Right hindlimb (tissue), 1 donor: ENCODE measurements at places on chromosomes 5 and 9.

GRCh38 chr9:134363450-134363849, 37.2 kb downstream of the RXRA start:
- DNase-seq, result no peak

DNA sequence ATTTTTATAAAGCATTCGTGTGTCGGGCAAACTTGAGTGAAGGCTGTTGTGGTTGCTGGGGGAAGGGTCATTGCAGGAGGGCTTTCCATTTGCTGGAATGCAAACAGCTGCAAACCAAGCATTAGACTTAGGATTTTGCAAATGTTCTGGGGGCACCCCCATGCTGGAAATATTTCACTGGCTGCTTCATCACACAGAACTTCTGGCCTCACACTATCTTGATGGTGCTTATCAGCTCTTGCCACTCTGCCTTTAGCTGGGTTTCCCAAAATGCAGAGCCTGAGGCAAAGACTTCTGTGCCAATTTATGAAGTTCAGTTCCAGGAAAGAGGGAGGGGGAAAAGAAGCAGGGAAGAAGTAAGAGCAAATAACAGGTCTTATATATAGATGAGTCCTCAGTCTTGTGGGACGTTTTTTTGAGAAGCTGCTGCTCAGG, 8.6 kb upstream of the COL15A1 start:
- peak; percentile 53 for DNase-seq

DNA sequence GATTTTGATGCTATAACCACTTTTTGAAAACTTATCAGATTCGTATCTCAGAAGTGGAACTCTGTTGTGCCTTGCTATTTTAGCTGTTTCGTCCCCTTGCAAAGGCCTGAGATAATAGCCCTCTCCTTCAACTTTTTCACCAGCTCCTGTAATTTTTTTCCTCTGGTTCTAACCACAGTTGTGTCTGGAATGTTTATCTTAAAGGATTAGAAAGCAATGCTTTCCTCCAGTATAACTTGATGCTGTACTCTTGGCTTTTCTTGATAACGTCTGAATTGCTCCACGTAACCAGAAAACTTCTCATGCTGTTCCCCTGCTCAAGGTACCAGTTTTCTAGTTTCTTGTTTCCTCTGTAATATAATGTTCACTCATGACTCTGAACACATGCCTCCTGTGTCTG, 209.4 kb downstream of the DTWD2 start:
- DNase-seq, result no peak

DNA sequence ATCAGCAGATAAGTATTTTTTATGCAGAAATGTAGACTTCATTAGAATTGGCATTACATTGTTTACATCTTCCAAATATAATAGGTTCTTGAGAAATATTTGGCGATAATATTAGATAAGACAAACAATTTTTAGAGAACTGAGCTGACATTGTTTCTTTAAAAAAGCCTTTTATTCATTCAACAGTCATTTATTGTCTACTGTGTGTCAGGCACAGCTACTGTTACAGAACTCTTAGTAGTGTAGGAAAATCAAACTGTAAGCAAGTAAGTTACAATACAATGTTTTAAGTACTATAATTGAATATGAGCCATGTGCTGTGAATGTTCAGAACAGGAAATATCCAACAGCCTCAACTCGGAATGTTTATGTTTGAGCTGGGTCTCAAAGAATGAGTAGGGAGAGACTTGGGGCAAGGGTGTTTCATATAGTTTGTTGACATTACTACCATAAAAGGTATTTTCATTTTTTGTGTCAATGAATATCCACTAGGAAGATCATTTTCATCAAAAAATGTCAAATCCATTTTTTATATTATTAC, 114.0 kb downstream of the CDC42SE2 start:
- DNase-seq, result no peak

GRCh38 chr9:82535432-82535998, 527.4 kb downstream of the RASEF start:
- no peak for DNase-seq

- peak; percentile 59 for DNase-seq
Observed at GRCh38 chr9:130692321-130692720, 1.3 kb upstream of the EXOSC2 start.

GRCh38 chr9:17795744-17796143, 216.9 kb downstream of the SH3GL2 start:
- DNase-seq, result peak; percentile 74

- no peak for DNase-seq
Observed at GRCh38 chr9:75000835-75001234, 27.3 kb downstream of the CARNMT1 start.

DNA sequence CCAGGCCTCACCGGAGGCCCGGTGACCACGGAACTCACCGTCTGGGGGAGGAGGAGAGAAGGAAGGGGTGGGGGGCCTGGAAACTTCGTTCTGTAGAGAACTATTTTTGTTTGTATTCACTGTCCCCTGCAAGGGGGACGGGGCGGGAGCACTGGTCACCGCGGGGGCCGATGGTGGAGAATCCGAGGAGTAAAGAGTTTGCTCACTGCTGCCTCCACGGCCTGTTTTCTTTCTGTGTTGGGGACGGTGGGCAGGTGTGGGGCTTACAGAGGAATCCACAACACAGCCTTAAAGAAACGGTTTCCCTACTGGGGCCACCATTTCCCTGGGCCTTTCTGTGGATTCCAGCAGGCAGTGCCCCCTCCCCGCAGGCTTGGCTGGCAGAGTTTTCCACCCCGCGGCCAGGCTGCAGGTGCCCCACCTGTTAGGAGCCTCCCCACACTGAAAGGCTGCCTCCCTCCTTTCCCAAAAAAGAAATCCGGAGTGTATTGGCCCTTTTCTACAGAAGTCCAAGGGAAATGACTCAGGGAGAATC, 80.8 kb downstream of the NTNG2 start:
- DNase-seq, result no peak

GRCh38 chr9:115781070-115781736, 372.4 kb upstream of the PAPPA start:
- DNase-seq, result no peak

GRCh38 chr5:128254789-128255188, 171.2 kb downstream of the SLC12A2 start:
- DNase-seq, result no peak

GRCh38 chr5:78591138-78591612, 57.4 kb downstream of the LHFPL2 start:
- DNase-seq, result no peak

GRCh38 chr5:88761269-88761850, 121.6 kb downstream of the MEF2C start:
- DNase-seq, result no peak

DNA sequence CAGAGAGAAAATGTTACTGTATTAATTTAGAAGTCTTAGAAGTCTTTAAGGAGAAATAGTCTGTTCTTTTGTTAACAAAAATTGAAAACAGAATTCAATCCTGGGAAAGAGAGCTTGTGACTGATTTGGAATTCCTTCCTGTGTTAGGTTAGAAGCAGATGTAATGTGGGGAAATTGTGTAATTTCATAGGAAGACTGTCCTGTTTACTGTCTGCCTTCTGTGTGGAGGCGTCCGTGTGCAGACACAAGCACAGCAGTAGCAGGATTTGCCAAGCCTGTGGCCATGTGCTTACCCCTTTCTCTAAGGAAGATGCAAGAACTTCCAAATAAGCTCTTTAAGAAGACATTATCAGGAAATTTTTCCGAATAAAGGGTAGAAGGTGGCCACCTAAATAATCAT, 36.7 kb upstream of the F2R start:
- no peak for DNase-seq

DNA sequence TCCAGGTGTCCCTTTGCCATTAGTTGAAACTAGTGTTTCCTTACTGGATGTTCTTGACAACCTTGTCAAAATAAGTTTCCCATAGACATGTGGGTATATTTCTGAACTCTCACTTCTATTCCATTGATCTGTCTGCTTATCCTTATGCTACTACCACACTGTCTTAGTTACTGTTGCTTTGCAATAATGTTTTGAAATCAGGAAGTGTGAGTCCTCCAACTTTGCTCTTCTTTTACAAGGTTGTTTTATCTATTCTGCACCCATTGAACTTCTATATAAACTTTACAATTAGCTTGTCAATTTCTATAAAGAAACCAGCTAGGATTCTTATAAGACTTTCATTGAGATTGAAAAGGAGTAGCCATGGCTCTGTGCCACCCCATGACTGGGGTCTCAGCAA, 24.3 kb downstream of the CD14 start:
- DNase-seq, result no peak

GRCh38 chr5:135847976-135848375, 13.5 kb downstream of the SLC25A48 start:
- no peak for DNase-seq

DNA sequence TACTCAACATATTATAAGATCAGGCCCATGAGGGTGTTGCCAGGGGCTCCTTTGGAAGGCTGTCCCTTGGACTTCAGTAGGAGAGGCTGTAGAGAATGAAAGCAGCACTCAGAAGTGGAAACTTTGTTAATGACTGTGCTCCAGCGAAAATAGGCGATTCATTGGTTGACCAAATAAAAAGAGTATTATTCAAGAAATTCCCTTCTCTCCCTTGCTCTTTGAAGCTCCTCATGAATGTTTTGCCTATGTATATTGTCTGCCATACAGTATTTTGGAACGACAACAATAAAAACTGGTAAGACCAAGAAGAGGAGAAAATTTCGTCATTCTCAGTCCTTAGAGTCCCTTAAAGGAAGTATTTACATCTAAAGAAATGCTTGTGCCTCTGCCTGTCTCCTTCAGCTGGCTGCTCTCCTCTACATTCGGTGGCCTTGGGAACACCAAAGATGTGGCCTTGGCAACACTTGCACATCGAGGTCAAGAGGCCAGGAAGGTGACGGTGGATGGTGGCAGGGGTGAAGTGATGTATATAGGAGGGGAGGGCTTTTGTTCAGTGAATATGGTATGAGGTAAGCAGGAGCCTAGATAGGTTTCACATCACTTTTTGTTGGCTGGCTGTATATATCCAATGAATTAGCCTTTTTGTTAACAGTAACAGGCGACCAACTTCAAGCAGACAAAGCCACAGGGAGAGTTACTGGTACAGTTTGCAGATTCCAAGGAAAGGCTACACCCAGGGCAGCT, 95.0 kb upstream of the ACTBL2 start:
- no peak for DNase-seq

DNA sequence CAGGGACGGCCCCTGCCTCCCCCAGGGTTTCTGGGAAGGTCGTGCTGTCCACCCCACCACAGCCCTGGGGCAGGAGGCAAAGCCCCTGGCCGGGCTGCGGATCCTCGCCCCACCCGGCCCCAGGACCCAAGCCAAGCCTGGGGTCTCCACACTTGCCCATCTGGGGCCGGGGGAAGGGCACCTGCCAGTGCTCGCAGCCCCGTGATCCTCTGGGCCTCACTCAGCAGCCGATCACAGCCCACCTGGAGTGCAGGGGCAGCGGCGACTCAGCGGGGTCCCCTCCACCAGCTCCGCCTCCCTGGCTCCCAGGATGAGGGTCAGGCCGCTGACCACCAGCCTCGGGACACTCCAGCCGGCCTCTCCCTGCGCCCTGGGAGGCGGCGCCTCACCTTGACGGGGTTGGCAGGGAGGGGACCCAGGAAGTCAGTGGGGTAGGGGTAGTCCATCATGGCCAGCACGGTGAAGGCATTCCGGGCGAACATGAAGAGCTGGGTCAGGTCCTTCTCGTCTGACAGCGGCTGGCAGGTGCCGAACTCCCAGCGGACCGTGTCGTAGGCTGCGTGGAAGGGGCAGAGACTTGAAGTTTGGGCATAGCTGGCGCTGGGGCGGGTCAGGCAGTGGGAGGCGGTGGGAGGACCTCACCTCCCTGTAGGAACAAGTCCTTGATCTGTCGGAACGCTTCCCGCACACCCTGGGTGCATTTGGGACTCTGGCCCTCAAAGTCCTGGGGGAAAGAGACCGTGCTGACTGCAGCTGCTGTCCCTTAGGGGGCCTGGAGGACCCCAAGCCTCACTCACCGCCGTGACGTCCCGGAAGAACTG, 1.8 kb downstream of the DPP7 start:
- DNase-seq, result no peak

DNA sequence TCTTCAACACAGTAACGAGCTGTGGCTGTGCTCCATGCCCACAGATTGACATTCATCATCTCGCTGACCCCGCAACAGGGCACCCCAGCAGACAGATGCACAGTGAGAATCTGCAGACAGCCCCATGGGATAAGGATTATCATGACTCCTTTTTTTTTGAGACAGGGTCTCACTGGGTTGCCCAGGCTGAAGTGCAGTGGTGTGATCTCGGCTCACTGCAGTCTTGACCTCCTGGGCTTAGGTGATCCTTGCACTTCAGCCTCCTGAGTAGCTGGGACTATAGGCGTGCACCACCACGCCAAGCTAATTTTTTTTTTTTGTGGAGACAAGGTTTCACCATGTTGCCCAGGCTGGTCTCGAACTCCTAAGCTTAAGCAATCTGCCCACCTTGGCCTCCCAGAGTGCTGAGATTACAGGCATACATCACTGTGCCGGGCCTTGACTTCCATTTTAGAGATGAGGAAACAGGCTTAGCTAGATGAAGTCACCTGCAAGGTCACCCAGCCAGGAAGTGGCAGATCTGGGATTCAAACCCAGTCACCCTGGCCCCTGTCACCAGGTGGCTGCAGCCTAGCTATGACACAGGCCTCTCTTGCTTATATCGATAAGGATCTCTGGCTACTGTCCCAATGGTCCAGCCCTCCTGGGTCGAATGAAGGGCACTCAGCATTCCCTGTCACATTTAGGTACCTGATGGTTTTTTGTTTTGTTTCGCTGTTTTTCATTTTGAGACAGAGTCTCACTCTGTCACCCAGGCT, 5.1 kb downstream of the AIF1L start:
- DNase-seq, result no peak

GRCh38 chr9:122948313-122948712, 7.5 kb downstream of the RABGAP1 start:
- DNase-seq, result no peak

GRCh38 chr5:37448941-37449340, 69.8 kb downstream of the WDR70 start:
- DNase-seq, result no peak

- DNase-seq, result peak; percentile 76
Observed at GRCh38 chr5:78569441-78569840, 79.1 kb downstream of the LHFPL2 start.

DNA sequence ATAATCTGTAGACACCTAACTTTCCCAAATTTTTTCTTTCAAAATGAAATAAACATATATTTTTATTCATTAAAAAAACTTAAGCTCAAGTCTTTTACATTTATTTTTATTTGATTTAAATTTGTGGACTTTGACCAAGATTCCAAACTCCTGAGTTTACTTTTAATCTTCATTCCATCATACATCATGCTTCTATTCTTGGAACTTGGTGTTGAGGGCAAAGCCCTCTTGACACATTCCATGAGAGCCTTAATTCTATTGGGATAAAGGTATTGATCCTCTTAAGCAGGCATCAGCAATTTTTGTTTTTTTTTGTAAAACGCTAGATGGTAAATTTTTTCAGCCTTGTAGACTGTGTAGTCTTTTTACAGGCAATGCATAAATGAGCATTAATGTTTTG, 53.6 kb downstream of the FBXO4 start:
- DNase-seq, result no peak
